ENCODE measurements at places on chromosomes 5 and 9.

DNA sequence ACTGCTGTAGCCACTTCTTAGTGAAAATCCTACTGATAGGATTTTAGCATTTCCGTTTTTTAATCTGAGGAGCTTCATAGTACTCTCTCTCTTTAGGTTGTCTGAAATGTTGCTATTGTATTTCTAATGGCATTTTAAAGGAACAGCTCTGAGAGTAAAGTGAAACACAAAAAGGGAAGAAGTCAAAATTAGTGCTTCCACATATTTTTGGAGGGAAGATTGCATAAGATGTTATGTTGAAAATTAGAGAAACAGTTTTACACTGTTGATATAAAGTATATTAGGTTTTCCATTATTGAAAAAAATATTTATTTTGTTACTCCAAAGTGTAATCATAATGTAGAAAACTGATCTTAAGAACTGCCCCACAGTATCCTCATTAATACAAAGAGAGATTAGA, 525.1 kb downstream of the TAF11L14 start:
- DNase-seq: no peak

DNA sequence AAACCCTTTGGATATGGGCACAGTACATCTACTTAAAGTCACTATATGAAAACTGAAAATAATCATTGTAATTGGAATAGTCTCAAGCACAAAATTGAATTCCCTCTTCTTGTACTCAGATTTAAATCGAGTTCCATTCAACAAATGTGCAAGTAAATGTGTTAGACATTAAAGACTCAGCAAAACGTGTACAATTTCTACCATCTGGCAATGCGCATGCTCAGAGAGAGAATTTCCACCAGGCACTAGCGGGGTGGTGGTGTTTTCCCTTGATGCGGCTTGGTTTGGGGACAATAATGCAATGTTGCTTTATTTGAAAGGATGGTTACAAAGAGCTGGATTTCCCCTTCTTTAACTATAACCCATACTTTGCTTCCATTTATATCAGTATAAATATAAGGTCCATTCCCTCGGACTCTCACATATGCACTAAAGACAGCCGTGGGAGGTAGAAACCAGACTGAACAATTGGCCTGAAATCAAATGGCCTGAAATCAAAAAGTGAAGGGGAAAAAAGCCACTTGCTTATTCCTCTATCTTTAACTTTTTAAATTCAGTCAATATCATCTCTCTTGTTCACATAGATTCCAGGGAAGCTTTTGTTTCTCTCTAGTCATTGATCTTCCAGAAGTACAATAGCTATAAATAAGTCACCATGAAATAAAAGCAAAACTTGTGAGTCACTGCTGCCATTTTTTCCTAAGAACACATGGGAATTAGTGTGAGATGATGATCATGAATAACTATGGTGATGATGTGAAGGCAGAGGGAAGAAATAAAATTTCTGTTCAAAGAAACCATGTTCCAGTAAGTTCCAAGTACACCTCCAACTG, 59.2 kb downstream of the ADAMTS12 start:
- no peak for DNase-seq

- DNase-seq: no peak
Measured at GRCh38 chr5:14146725-14147124, 3.6 kb downstream of the TRIO start.

GRCh38 chr9:115400796-115401195, 282.8 kb upstream of the TNC start:
- DNase-seq: no peak

Measured in esophagus muscularis mucosa (tissue), 4 donors.